GM06990 (cell line): ENCODE measurements at places on chromosomes 1 and 21.

GRCh38 chr1:84574936-84575335, 696 bp upstream of the CTBS start:
- DNase-seq: no peak

DNA sequence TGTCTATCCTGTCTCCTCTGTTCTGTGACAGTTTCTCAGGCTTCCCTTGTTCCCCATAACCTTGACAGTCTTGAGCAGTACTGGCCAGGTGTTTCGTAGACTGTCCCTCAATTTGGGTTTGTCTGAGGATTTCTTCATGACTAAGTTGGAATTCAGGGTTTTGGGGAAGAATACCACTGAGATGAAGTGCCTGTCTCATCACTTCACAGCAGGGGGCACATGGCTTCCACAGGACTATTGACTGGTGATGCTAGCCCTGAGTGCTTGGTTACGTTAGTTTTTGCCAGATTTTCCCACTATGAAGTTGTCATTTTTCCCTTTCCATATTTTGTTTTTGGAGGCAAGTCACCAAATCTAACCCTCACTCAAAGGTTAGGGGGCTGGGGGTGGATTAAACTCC, 45.7 kb downstream of the CDCP2 start:
- no peak for DNase-seq

DNA sequence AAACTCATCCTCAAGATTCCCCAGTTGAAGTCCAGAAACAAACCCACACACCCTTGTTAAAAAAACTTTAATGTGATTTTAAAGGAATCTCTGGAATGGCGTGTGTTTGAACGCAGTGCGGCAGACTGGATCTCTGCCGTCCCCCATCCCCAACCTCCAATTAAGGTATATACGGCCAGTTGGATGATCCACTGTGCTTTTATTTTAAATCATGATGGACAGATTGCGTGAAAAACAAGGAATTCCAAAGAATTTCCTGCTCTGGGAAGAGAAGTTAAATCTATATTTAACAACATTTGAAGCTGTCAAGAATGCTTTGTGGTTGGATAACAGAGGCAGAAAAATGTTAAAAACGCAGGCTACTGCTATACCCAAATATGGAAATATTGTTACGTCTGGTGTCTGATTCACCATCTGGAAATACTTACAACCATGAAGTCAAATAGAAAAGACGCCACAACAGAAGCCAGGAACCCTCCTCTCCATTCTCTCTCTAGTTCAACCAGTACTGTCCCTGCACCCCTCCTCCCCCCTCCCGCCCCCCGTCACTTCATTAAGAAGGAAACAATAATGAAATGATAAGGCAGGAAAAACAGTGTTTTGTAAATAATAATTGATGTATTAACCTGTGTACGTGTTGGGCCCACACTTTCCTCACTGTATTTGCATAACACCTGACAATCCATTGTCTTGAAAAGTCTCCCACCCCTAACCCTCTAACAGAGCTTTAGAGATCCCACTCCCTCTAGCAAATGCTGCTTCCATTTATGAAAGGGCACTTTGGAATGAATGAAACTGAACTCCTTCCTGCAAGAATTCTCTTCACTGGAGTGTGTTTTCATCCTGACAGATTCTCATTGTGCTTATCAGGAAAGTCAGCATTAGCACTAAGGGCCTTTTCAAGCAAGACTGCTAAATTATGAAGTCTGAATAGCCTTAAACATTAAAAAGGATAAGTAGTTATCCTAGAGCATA, 2.0 kb upstream of the CCN1 start:
- no peak for DNase-seq

GRCh38 chr1:235409042-235409820, 42.0 kb downstream of the TBCE start:
- no peak for DNase-seq

DNA sequence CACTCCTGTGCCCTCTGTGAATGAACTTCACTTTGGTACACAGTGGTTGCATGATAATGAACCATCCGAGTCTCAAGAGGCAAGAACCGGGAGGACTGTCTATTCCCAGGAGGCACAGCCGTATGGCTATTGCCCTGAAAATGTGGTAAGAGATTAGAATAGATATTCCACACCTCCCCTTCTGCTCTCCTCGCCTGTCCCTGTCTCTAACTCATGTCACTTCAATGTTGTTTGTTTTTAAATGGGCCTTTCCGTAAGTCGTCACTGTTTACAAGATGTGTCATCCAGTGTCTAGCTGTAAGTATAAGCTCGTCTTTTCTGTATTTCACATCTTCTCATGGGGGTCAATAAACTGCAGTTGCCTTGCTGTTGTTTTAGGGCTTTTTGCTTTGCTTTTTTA, 122.2 kb downstream of the PATJ start:
- no peak for DNase-seq

GRCh38 chr1:37131281-37131680, 97.0 kb upstream of the GRIK3 start:
- DNase-seq: no peak

GRCh38 chr1:154546264-154547063, 12.0 kb downstream of the UBE2Q1 start:
- peak; percentile 25 for DNase-seq

DNA sequence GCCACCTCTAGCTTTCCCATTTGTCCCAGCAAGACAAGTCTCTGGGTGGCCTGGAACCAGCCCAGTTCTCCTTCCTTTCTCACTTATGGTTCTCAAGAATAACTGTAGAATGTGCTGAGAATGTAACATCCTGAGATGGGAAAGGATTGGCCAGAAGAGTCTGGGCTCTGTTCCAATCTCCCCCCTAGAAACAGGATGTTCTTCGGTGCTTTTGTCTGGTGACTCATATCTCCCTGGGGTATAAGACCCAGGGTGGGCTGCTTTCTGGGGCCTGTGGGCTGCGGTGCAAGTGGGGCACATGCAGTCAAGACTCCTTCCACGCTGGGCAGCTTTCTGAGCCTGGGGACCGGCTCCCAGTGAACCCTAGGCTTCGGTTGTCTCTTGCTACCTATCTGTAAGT, 251.2 kb upstream of the POU3F1 start:
- DNase-seq: no peak

DNA sequence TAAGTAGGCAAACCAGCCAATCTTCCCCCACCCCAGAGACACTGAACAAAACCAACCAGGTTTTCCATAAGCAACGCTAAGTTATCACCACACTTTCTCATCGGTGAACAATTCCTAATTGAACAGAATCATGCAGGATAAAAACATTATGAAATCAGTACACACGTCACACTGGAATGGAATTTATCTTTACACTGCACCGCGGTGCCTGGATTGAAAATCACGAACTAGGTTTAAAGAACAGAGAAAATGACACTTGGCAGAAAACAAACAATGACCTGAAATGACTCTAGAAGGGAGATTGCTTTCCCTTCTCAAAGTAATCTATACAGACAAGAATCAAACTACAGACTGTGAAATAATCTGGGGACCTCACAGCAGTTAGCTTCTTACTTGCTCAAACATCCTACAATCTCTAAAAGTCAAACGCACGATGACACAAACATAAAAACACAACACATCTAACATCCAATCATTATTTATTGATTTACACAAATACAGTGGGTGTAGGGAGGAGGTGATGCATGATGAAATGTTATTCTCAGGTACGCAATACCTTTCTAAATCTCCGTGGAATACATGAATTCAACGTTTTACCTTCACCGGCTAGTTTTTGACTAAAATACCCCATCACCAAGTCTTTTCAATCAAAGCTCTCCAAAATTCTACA, 1.9 kb downstream of the EIF4G3 start:
- DNase-seq: no peak

DNA sequence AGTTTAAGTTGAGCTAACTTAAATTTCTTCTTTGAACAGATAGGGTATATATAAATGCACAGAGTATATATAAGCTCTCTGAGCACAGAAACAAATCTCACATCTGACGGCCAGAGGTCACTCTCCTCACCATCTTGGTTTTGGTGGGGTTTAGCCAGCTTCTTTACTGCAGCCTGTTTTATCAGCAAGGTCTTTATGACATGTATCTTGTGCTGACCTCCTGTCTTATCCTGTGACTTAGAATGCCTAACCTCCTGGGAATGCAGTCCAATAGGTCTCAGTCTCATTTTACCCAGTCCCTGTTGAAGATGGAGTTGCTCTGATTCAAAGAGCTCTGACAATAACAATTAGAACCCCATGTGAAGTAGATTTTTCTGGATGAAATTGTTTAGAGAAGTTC, 1.6 kb upstream of the MOV10 start:
- DNase-seq: no peak

DNA sequence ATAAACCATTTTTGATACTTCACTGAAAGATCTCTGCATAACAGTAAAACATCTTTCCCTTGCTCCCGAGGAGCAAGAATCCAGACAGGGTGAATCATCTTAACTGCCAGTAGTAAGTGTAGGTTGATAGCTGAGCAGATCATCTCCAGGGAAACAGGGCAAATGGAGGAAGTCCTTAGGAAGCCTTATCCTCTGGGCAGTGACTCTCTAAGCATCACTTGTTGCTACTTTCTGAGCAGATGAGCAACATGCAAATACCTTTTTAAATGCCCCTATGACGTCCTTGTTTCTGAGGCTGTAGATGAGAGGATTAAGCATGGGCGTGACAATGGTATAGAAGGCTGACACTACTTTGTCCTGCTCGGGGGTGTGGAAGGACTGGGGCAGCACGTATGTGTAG, 8.9 kb downstream of the OR2T11 start:
- DNase-seq: no peak

DNA sequence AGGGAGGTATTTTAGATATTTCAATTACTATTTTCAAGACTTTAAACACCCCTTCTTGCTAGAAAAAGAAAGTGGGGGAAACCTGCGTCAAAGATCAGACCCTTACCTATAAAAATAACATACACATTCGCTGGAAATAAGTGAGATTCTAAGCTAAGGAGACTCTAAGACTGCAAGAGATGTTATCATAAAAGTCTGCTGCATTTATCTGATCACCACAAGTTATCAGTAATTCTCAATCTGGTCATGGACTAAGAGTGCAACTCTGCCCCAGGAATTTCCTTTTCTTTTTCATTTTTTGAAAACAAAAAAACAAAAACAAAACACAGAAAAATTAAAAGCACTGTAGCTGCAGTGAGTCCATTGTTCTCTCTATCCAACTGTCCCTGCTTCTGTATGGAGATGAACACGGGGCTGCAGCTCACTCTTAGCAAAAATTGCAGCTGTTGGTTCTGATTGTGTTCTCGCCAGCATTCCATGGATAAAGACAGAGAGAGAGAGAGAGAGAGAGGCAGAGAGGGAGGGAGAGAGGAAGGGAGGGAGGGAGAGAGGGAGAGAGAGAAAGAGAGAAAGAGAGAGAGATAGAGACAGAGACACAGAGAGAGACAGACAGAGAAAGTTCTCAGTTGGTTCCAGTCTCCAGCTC, 14.1 kb downstream of the XKR8 start:
- no peak for DNase-seq

GRCh38 chr1:157739229-157739901, 37.6 kb downstream of the FCRL2 start:
- no peak for DNase-seq

DNA sequence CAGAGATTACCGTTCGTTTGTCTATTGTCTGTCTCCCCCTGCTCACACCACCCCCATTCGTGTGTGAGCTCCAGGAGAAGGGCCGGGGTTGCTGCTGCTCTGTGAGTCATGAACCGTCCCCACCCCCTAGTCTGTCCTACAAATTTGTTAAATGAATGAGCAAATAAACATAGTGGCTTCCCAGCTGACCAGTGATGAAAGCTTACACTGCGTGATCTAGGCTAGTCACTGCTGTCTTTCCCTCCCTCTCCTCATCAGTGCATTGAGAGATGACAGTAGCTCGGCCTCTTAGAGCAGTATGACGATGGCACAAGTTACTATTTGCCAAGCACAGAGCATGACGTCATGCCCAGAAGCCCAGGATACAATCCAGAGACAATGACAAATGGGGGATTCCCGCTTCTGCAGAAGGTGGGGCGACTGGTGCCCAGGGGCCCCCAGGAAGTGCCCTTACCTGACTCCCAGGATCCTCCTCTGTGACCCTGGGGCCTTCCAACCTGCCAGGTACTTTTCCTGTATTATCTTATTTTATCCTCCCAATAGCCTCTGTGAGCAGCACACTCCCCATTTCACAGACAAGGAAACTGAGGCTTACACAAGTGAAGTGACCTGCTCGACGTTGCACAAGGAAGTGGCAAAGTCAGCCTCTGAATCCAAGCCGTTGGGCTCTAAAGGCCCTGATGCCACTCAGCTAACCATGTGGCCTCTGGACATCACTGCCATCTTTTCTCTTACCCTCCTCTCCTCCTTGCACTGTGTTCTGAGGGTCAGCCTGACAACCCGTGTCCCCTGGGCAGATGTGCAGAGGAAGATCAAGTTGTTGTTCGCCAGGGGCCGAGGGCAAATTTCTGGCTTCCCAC, 8.6 kb upstream of the EPHA2 start:
- no peak for DNase-seq

GRCh38 chr21:31554511-31555022, 104.9 kb upstream of the SOD1 start:
- DNase-seq: peak; percentile 43

GRCh38 chr1:19955534-19956170, 23.8 kb downstream of the PLA2G2A start:
- DNase-seq: no peak

- no peak for DNase-seq
Measured at GRCh38 chr1:65421351-65422025, 1.0 kb downstream of the LEPR start.

- DNase-seq: no peak
Measured at GRCh38 chr1:206037581-206037980, 13.9 kb upstream of the CTSE start.

GRCh38 chr21:46442938-46443337, 15.8 kb upstream of the DIP2A start:
- no peak for DNase-seq

DNA sequence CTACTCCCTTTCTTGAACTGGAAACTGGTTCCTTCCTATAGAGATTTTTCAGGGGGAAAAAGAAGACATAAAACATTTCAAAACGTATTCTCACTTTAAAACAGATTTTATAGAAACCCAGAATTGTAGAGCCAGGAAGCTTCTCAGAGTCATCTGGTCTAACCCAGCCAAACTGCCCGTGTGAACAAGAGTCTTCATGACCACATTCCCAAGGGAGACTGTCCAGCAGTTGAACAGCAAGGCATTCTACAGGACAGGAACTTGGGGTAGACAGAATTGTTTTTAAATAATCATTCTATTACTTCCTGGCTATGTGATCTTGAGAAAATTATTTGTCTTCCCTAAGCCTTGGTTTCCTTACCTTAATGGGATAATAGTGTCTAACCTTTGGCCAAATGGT, 163.5 kb upstream of the IVNS1ABP start:
- DNase-seq: no peak

GRCh38 chr1:202037706-202038296, 27.4 kb downstream of the ELF3 start:
- no peak for DNase-seq

GRCh38 chr21:33897739-33898138, 17.9 kb downstream of the ATP5PO start:
- no peak for DNase-seq
